ENCODE measurements at places on chromosomes 3 and 15. TPM values are rescaled to one million over a fixed set of nuclear protein-coding genes. Genes with fewer than 3 reads are reported as not detected.

Gene GPR27
- 2.7 TPM for total RNA-seq

Gene CHRNA7
- 3.2 TPM for total RNA-seq

Gene ACP3
- not detected for total RNA-seq

Gene CPLX3
- not detected for total RNA-seq

Gene MOBP
- 0.03 TPM for total RNA-seq

Gene XIRP1
- 0.25 TPM for total RNA-seq

Gene FGF12
- 0.62 TPM for total RNA-seq

Gene PEX5L
- total RNA-seq: not detected

Gene LRRN1
- not detected for total RNA-seq

Gene IGDCC3
- total RNA-seq: 0.19 TPM

Gene TMEM158
- total RNA-seq: 9.7 TPM

Gene UPK1B
- 11.8 TPM for total RNA-seq

Gene SI
- total RNA-seq: not detected

Gene PCNP
- total RNA-seq: 109 TPM

Gene EFCC1
- total RNA-seq: not detected

Gene BNC1
- total RNA-seq: 0.98 TPM

Gene PPM1L
- total RNA-seq: 0.90 TPM

Gene XCR1
- not detected for total RNA-seq

Gene CCDC54
- total RNA-seq: not detected

Gene APOD
- 1.2 TPM for total RNA-seq

Gene BTBD1
- 59.6 TPM for total RNA-seq

Gene CCR5
- not detected for total RNA-seq

Gene ARIH1
- 78.8 TPM for total RNA-seq

Gene SAMD7
- not detected for total RNA-seq

Gene DNASE1L3
- total RNA-seq: not detected

Gene OR5K2
- not detected for total RNA-seq

Gene THUMPD3
- 69.6 TPM for total RNA-seq

Gene ZNF385D
- not detected for total RNA-seq

Gene FBN1
- 8.5 TPM for total RNA-seq

Gene SLC51A
- not detected for total RNA-seq

Gene TMEM212
- total RNA-seq: not detected

Gene APPL1
- total RNA-seq: 20.8 TPM

Gene PLA2G4E
- total RNA-seq: not detected

Gene NEK10
- total RNA-seq: 0.64 TPM

Gene TIMP4
- total RNA-seq: 10.8 TPM

Gene ACAN
- 1.2 TPM for total RNA-seq

Gene RBP2
- not detected for total RNA-seq

Gene PLCB2
- 0.87 TPM for total RNA-seq

Gene TRPC1
- 4.7 TPM for total RNA-seq

Gene ANKDD1A
- 1.3 TPM for total RNA-seq

Measured in A549 treated with dexamethasone at 1 μM for 4 hours (cell line).